GF-D8 (cell line): ENCODE measurements at places on chromosomes 6 and 20.

DNA sequence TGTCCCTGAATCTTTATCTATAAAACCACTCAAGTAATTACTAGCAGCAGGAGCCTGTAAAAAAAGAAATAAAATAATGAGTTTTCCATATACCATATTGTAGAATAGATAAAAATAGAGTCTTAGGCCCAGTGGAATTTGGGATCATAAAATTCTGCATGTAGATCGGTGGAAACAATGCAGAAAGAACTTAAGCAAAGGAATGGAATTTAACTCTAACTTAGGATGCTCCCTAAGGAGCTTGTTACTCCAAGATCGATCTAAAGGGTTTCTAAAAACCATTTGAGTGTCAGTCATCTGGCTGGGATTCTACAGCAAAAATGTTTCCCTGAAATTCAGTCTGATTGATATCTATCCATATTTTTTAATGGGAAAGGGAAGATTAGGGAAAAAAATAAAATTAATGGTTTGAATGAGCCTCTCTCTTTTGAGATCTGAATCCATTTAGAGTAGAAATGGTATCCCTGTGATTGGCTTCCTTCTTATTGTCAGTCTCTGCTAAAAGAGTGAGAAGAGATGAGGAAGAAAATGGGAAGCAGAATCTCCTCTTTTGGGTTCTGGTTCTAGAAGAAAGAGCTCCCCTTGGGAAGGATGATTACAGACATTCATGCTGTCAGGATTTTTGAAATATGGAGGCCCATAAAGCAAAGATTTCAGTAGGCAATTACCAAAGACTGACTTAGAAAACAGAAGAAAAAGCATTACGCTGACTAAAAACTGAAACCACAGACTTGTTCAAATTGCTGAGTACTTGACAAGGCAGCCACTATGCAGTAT, 564.3 kb upstream of the MARCKS start:
- no peak for DNase-seq

- peak; percentile 54 for DNase-seq
Observed at GRCh38 chr6:84581494-84582259, 182.7 kb downstream of the TBX18 start.

GRCh38 chr6:33254591-33254990, 17.1 kb downstream of the VPS52 start:
- no peak for DNase-seq

GRCh38 chr6:138805016-138805765, 9.3 kb downstream of the ECT2L start:
- DNase-seq = no peak

DNA sequence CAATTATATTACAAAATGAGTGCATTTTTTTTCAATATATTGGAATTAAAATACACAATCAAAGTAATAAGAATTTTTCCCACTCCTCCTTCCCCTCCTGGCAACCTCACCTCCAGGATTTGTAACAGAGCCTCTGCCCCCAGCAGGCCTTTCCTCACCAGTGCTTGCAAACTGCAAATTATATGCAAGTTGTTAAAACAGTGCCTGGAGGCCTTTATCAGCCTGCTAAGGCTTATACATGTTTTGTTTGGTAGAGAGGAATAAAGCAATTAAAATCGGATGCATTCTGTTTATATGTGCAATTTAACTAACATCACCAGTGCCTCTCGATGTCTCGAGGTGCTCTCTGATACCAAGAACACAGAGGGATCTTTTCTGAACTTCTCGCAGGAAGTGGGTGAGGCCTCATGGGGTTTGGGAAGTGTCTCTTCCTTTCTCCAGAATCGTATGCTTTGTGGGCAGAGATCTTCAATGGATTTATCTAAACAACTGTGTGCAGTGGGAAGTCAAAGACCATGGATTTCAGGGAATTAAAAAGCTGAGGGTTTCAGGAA, 186.8 kb downstream of the CDH26 start:
- DNase-seq = no peak

- no peak for DNase-seq
Observed at GRCh38 chr6:79864421-79864820, 82.9 kb downstream of the ELOVL4 start.

GRCh38 chr6:119346450-119346849, 3.1 kb downstream of the MAN1A1 start:
- DNase-seq = no peak

GRCh38 chr6:107604549-107604948, 114.6 kb downstream of the SOBP start:
- DNase-seq = no peak

DNA sequence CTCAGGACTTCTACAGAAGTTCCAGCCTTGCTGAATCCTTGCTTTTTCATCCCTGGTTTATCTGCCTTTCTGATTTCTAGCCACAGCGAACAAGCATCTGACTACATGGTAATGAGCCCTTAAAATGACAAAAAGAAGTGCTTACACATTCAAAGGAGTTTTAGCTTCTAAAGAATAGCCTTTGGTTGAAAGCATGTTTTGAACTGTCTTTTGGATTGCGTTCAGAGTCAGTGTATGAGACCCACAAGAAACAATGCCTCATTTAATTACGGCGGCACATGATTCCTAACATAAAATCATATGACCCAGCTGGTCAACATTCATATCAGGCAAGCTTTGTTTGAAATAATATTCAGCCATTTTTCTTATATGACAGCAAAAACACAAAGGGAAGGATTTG, 784.2 kb downstream of the KIF16B start:
- no peak for DNase-seq

- DNase-seq = no peak
Observed at GRCh38 chr6:147759093-147759492, 250.6 kb downstream of the SAMD5 start.

GRCh38 chr6:82208913-82209312, 38.6 kb downstream of the IBTK start:
- DNase-seq = no peak

DNA sequence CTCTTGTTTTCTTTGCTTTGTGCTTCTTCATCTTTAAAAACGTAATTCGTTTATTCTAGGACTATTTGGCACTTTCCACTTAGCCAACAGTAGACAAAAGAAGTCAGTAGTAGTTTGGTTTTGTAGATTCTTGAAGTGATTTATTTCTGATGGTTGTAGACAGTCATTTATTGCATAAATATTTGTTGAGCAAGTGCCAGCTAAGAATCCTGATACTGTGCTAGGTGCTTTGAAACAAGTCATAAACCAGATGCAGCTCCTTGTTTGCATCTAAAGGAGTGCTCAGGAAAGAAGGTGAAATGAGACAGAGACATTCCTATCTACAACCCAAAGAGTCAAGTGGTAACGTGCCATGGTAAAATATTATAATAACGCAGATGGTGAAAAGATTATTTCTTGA, 469.1 kb downstream of the GJA1 start:
- DNase-seq = no peak

DNA sequence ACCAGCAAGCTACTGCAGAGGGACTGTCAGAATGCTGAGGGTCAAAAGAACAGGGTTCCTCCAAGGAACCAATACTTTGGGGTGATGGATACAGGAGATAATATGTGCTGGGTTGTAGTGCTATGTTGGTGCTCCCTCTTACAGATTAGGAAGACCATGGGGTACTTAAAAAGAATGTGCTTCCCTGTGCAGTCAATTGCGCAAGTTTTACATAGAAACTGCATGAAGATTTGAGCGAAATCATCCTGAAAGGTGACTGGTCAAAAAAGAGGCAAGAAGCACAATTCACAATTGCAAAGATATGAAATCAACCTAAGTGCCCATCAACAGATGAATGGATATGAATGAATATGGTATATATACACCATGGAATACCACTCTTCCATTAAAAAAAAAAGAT, 33.9 kb downstream of the GABRR1 start:
- no peak for DNase-seq

- DNase-seq = no peak
Observed at GRCh38 chr6:49557177-49557576, 6.7 kb downstream of the C6orf141 start.
